ENCODE measurements at places on chromosomes 12 and 14.

DNA sequence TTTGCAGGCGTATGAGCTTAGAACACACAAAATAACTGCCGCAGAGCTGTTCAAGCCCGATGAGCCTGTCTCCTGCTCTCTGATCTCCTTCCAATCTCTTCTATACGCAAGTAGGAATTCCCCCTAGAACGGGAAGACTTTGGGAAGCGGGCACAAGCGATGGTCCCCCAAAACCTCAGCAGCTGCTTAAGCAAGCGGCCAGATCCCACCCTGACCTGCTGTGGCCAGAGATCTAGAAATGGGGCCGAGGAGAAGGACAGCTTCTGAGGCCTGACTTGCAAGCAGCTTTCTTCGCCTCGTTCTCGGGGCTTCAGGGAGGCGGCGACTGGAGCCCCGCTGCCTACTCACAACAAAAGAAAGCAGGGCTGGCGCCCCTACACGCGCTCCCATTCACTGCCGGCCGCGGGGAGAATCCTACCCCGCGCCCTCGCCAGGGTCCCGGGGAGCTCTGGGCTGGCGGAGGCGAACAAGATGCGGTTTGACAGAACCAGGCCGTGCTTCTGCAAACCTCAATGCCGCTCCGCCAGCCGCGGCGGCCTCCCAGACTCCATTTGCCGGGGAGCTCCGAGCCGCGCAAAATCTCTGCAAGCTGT, 922 bp downstream of the TBX5 start:
- DNase-seq = peak; percentile 62

DNA sequence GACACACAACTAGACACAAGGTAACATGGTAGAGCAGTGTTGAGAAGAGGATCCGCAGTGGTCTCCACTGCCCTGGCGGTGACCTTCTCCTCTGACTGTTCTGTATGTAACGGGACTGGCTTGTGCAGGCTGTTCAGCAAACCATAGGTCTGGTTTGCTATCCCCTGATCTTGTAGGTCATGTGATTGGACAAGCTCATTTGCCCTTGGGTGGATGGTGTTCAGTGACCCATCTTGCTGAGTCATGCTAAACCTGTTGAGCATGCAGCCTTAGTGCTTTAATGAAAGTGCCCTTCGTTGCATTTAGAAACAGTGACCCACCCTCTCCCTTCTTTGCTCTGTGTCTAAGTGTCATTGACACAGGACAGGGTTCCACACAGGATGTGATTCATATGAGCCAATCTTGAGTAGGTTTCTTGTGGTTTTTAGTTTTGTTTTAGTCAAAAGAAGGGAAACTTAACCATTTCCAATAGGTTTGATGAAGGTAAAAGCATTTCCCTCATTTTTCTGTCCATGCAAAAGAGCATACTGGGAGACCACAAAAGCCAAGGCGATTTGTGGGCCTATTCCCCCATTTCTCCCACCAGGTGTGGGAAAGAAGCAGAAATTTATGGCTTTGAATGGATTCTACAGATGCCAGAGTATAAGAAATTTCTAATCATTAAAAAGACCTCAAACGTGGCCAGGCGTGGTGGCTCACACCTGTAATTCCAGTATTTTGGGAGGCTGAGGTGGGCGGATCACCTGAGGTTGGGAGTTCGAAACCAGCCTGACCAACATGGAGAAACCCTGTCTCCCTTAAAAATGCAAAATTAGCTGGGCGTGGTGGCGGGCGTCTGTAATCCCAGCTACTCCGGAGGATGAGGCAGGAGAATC, 32.6 kb upstream of the HIF1A start:
- DNase-seq = peak; percentile 56

- no peak for DNase-seq
Observed at GRCh38 chr12:52043386-52044212, 7.6 kb upstream of the NR4A1 start.

- no peak for DNase-seq
Observed at GRCh38 chr12:91640021-91640420, 457.4 kb upstream of the DCN start.

GRCh38 chr14:70987041-70987440, 79.8 kb downstream of the PCNX1 start:
- no peak for DNase-seq

- DNase-seq = peak; percentile 62
Observed at GRCh38 chr14:70188659-70189455, at the start of gene SLC8A3. TSS of gene SLC8A3 (minus strand) at chr14:70188951. CDS start at chr14:70168422, 20,529 bp downstream.

DNA sequence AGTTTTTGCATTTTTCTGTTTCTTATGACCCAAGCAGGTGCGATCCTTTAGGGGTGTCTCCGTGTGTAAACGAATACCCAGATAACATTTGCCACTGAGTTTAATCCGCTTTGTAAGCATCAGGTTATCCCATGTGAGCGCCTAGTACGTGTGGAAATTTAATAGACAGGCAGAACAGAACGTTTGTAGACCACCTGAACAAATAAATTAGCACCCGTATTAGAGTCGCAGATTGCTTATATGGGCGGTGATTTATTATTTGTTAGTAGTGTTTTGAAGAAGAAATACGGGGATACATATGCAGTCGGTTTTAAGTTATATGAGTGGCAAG, 325 bp downstream of the C12orf60 start:
- DNase-seq = no peak

GRCh38 chr12:26090836-26091510, 33.9 kb downstream of the BHLHE41 start:
- DNase-seq = peak; percentile 15

DNA sequence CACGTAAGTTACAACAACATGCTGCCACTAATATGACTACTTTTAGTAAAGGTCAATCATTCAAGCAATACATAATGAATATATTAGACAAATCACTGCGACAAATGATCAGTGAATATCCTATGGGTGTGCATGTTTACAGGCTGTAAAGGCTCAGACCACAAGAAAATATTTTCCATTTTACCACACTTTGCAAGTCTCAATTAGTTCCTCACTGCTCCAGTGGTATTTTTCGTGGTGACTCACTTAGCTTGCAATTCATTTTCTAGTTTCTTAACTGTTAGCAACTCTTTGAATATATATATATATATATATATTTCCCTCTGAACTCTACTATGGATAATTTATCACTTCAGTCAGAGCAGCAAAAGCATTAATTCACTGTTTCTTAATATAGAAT, 96.9 kb downstream of the EML5 start:
- DNase-seq = no peak

- no peak for DNase-seq
Observed at GRCh38 chr14:56463271-56463890, 116.2 kb upstream of the TMEM260 start.

DNA sequence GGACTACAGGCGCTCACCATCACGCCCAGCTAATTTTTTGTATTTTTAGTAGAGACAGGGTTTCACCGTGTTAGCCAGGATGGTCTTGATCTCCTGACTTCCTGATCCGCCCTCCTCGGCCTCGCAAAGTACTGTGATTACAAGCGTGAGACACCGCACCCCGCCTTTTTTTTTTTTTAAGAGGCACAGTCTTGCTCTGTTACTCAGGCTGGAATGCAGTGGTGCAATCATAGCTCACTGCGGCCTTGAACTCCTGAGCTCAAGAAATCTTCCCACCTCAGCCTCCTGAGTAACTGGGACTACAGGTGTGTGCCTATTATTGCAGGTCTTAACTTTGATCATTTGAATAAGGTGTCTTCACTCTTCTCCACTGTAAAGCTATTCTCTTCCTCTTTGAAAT, 5.3 kb upstream of the GLTP start:
- DNase-seq = no peak

- no peak for DNase-seq
Observed at GRCh38 chr12:55549302-55549701, at the start of gene OR6C4. TSS of gene OR6C4 (plus strand) at chr12:55549602. CDS start at chr12:55551227, 1,625 bp downstream.

DNA sequence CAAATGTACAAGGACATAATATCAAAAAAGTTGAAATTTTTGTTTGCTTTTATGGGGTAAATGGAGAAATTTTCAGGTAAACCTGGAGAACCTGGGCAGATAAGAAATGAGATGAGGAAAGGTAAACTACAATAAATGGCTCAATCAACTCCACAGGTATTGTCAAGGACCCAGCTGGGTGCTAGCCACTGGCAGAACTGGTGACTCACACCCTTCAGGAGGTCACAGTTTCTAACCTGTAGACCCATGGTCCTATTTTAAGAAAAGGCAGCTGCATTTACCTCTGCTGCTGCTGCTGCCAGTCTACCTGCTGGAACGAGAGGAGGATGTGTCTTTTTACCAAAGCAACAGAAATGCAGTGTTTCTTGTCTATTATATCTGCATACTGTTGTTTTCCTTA, 226.6 kb downstream of the ALG10B start:
- peak; percentile 14 for DNase-seq

GRCh38 chr12:121796855-121797751, 3.6 kb upstream of the RHOF start:
- DNase-seq = peak; percentile 95

DNA sequence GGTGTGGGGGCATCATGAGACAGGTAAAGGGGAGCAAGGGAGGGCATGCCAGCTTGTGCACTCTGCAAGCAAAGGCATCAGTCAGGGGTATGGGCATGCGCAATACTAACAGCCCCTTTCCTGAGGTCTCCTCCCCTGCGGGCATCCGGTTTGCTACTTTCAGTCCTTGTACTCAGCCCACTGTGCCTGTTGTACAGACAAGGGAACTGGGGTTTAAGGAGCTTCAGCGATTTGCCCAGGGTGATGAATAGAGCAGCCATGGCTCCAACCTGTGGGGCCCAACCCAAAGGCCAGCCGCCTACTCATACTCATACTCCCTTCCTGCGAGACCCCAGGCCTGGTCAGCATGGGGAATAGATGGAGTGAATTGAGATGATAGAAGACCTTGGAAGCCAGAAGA, 66.7 kb downstream of the GALNT16 start:
- no peak for DNase-seq

- no peak for DNase-seq
Observed at GRCh38 chr12:111981987-111982386, 31.0 kb downstream of the TMEM116 start.

GRCh38 chr12:31267966-31268365, 58.0 kb downstream of the SINHCAF start:
- no peak for DNase-seq

GRCh38 chr12:116713527-116713926, 24.3 kb downstream of the SPRING1 start:
- DNase-seq = no peak

- no peak for DNase-seq
Observed at GRCh38 chr14:78605025-78605762, 435.0 kb downstream of the NRXN3 start.

DNA sequence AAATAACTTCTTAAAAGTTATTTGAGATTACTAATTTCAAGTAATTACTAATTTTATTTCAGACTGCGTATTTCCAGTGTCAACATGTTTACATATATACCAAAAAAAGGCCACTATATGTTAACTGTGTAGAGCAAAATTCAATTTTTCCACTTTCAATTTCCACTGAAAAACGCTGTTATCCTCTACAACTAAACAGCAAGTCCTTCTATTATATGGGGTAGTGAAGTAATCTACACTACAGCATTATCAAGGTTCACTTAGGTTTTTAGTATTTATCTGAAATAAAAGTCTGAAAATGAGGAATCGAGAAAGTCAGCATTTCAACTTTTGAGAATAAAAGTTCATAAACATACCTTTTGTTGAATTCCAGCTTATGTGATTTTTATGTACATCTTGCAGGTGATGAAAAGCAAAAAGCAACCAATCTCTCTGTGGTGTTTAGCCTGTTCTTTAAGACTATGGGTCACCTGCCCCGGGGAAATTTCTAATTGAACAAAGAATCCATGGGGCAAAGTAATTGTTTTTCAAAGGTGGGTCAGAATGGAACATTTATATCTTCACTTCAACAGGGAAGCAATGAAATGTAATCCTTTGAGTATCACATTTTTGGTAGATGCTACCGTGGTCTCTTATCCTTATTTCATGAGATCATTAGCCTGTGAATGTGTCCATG, 3.3 kb downstream of the BTG1 start:
- no peak for DNase-seq

GRCh38 chr14:99537399-99537798, 56.2 kb downstream of the CCNK start:
- DNase-seq = peak; percentile 75

DNA sequence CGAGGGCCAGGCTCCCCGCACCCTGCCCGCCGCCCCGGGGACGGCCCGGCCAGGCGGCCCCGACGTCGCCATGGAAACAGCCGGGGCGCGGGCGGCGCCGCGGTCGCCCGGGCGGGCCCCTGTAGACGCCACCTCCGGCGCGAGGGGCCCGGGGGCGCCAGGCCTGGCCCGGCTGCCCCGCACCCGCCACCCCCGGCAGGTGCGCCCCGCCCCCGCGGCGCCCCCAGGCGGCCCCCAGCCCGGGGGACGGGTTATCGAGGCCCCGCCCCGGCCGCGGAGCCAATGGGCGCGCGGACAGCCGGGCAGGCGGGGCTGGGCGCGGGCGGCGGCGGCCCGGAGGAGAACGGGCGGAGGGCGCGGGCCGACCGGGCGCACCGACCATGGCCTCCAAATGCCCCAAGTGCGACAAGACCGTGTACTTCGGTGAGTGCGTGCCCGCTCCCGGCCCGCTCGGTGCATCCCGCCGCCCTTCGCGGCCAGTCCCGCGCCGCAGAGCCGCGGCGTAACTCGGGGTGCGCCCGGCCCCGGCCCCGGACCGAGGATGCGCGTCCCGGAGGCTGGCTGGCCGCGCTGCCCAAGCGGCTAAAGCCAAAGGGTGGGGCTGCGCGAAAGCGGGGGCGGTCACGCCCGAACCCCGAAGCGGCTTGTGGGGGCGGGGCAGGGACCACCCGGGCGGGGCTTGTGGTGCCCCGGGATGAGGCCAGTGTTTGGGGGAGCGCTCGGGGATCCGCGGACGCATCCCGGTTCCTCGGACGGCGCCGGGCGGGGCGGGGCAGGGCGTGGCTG, at the start of gene CRIP2:
Gene CRIP2 (plus strand): TSS at position 339 of the 786 bp plus-strand sequence. CDS start 42 bp downstream, at position 381.
- no peak for DNase-seq

DNA sequence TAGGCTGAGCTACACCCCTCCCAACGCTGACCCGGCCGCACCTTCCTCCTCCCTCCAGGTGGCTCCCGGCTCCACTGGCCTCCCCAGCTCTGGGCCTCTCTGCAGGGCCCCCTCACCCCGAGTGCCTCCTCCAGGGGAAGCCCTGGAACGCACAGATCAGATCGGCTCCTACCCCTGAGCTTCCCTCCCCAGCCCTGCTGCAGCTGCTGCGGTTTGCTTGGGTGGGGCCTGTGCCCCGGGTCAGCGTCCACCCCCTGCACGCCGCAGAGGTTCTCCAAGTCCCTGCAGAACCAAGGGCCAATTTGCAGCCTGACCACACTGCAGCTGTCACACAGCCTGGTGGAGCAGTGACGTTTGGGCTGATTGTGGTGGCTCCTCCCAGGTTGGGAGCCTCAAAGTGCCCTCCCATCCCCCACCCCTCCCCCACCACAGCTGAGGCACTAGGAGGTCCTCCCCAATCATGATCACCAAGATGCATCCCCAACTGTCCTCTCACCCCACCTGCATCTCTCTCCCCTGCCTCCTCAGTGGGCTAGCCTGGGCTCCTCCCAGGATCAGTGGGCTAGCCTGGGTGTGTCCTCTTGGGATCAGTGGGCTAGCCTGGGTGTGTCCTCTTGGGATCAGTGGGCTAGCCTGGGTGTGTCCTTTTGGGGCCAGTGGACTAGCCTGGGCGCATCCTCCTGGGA, 12.8 kb upstream of the FBRSL1 start:
- no peak for DNase-seq

Measured in ELF-1 (cell line).